Upper lobe of right lung (tissue), 1 donor: ENCODE measurements at places on chromosomes 13 and 19. TPM values are rescaled to one million over a fixed set of nuclear protein-coding genes. Genes with fewer than 3 reads are reported as not detected.

OR7D2 gene
- total RNA-seq: 0.52 TPM

GRCh38 chr19:35307931-35308330 is 16.0 kb downstream of the MAG start:
- no peak overlapping the region for H3K27ac ChIP-seq
- H3K4me3 ChIP-seq: no peak overlapping the region
- no peaks in the 10 kb centered on the region for H3K4me1 ChIP-seq
- no peaks in the 10 kb centered on the region for H3K27me3 ChIP-seq

DNA sequence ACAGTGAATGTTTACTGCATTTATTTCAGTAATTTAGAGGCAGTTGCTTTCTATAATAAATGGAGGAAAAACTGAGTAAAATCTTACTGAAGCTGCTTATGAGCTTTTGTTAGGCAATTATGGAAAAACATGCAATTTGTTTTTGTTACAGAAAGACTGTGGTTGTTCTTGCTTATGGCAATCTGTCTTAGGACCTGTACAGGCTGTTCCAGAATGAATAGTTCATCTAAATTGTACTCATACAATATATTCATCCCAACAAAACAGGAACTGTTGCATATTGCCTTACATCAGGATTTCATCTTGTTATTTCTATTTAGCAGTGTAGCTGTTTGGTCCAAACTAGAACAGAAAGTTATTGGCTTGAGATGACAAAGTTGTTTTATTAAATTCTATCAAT is 199.2 kb downstream of the NALCN start:
- no peaks in the 10 kb centered on the region for H3K4me1 ChIP-seq
- H3K27me3 ChIP-seq: no peaks in the 10 kb centered on the region
- no peak overlapping the region for H3K27ac ChIP-seq
- no peak overlapping the region for H3K4me3 ChIP-seq
- DNase-seq: no peak

DNA sequence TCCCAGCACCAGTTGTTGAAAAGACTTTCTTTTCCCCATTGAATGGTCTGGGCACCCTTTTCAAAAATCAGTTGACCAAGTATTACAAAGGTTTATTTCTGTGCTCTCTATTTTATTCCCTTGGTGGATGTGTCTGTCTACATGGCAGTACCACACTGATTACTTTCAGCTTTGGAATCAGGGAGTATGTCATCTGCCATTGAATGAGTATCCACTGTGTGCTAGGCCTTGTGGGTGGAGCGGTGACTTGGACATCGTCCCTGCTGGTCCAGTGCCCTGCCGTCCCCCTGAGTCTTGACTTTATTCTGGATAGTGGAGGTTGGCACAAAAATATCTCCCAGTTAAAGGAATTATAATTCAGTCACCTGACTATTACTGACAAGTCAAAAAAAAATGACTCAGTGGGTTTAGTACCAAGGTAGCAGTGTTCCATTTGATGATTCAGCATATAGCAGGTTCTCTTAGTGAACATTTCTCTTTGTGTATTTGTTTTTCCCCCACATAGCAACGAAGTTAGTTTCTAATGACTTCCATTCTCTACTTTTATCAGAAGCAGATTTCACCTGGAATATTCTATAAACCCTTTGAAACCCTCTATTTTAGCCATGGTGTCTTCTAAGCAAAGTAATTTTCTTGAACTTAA is 3.9 kb downstream of the UPF3A start:
- no peak overlapping the region for H3K4me3 ChIP-seq
- H3K27ac ChIP-seq: no peak overlapping the region
- no peak for DNase-seq
- peaks cover 22% of the 10 kb centered on the region for H3K4me1 ChIP-seq

DNA sequence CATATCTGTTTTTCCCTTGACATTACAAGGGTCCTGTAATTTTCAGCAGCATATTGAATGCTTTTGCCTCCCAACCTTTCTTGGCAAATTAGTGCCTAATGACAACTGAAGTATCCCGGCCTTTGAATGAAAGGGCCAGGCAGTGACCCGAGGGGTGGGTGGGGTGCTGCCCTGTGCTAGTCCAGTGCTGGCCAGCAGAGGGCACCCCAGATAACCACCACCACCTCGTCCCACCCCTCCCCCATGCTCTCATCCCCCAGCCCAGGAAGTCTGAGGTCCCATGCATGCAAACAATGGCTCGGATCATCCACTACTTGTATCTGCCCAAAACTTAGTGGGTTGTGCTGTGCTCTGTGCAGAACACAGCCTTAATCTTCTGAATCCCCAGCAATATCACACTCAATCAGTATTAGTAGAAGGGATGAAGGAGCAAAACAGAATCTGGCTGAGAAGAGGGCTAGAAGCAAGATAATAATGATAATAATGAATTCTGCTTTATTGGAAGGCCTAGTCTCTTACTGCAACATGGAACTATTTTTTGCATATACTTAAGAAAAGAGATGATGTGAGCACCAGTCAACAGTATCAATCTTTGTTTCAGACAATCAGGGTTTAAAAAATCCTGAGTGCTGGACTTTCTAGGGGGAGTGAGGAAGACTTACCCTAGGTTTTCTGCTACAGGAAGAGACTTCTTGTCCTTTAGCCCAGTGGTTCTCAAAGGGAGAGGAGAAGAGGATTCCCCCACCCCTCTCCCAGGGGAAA is 3.8 kb downstream of the ATP12A start:
- H3K4me3 ChIP-seq: no peak overlapping the region
- H3K27me3 ChIP-seq: peaks cover 26% of the 10 kb centered on the region
- DNase-seq: peak; percentile 78
- H3K36me3 ChIP-seq: no peaks in the 10 kb centered on the region
- no peak overlapping the region for H3K27ac ChIP-seq
- no peaks in the 10 kb centered on the region for H3K4me1 ChIP-seq
